ENCODE measurements at places on chromosomes 16 and 17.

DNA sequence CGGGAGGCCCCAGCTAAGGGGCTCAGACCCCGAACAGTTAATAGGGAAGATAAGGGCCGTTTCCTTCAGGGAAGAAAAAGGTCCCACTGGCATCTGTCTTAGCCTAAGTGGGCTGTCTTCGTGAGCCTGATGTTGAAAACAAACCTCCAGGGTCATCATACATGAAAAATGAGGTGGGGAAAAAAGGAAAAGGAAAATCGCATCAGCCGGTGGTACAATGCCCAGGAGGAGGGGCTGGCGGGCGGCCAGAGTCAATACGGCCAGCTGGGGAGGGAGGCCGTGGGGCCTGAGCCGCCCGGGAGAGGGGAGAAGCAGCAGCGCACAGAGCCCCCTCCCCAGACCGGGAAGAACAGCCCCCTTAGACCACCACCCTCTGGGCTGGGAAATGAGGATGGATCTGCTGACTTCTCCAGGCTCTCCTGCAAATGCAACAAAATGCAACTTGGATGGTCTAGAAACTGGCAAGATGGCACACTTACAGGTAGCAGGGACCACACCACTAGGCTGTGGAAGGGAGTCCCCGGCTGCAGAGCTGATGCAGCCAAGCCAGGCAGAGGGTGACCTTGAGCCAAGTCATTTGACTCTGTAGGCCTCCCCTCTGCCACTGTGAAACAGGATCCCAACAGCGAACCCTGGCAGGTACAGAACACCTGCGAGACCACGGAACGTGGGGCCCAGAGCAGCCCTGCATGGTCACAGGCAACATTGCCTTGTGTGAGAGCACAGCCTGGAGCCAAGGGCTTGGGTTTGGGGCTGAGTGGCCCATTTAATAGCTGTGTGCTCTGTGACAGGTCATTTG is 448.5 kb downstream of the SOX9 start:
- no peak for DNase-seq

DNA sequence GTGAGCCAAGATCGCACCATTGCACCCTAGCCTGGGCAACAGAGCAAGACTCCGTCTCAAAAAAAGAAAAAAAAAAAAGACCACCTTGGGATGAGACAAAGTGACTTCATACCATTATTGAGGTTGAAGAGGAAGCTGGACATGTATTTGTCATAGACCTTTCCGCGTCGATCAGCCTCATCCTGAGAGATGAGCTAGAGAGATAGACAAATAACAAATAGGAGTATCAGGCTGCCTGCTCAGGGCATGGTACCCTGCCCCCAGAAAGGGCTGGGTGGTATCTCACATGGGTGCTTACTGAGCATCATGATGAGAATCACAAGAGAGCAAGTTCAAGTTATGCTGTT is 22.1 kb downstream of the CNTNAP1 start:
- DNase-seq = no peak

DNA sequence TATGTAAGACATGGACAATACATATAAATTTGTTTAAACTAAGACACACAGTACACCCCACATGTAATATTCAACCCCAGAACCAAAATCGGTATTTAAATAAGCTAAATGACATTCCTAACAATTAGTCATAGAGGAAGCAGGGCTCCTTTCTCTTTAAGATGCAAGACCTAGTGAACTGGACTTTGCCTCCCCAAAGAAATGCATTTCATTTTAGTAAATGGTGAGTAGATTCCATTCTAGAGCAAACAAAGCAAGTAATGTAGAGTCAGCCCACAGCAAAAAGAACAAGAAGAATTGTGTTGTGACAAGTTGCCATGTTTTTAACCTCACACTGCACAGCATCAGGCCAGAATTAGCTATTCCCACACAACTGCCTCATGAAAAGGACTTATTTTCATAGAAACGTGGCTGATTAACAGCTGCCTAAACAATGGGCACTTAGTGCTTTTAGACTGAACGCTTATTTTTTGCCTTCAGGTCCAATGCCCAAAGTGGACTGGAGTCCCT is 14.4 kb downstream of the DNAJC7 start:
- DNase-seq = no peak

GRCh38 chr16:64627288-64627687 is 494.6 kb downstream of the CDH11 start:
- no peak for DNase-seq

GRCh38 chr17:78082988-78083387 is 45.6 kb downstream of the TMC6 start:
- no peak for DNase-seq

- no peak for DNase-seq
Measured at GRCh38 chr16:89607937-89608740, 5.3 kb upstream of the DPEP1 start.

DNA sequence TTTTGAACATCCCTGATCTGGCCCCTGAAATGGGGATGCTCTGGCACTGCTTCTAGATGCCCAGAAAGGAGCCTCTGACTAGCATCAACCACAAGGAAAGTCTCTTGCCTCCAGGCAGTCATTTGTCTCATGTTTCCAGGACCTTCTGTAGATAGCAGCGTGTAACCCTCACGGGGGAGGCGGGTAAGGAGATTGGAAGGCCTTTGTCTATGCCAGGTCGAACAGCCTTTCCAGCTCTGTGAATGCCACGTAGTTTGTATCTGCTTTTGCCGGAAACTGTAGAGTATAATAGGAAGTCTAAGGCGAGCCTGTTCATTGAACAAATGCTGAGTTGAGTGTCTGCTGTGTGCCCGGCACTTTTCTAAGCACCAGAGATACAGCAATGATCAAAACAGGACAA is 43.9 kb upstream of the AQP8 start:
- no peak for DNase-seq

Measured in stimulated activated CD4-positive, alpha-beta T cell treated with anti-CD3 and anti-CD28 coated beads, Interleukin-1b, Interleukin-23, amount 100 ng/mL, for 1 hour (primary cell).